ENCODE measurements at places on chromosomes 7 and 10.

GRCh38 chr10:5033061-5033778, 29.6 kb upstream of the AKR1C2 start:
- peak; percentile 88 for DNase-seq

DNA sequence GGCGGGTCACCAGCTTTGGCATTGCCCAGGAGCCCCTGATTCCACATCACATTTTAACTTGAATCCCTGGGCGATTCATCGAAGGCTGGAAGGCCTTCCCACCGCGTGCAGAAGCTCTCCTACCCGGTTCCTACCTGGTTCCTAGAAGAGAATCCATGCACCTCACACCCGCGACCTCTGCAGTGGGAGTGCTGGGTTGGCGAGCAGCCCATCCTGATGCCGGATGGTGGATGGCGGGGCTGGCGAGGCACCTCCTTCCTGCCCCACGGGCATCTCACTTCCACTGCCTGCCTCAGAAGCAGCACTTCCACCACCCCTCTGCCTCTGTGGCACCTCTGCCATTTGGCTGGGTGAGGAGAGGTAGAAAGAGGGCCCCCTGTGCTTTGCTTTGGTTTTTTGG, 32.0 kb downstream of the NUB1 start:
- no peak for DNase-seq

GRCh38 chr7:57370066-57370738, 79.8 kb upstream of the ZNF716 start:
- DNase-seq, result no peak

DNA sequence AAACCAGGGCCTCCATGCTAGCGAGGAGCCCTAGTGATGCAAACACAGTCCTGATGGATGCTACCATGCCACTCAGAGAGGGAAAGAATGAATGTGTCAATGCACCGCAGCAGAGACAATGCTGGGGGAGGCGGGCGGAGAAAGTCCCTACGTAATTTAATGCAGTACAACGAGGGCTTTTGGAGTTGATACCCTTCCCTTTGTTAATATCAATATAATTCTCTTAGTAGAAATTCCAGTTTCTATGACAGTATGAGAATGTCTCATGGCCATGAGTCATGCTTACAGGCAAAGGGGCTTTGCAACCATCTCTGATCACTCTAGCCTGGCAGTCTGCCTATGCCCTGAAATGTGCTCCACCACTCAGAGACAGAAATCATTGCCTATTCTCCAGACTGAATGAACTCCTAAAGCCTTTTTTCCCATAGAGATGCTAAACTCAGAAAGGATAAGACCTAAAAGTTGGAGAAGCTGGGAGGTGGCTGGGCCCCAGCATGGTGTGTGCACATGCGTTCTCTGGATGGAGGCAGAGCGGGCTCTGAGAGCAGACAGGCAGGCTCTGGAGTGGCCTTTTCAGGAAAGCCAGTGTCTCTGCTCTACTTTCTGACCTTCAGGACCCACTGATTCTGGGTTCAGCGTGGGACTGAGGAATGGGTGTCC, 20.3 kb upstream of the GIMAP2 start:
- DNase-seq, result no peak

DNA sequence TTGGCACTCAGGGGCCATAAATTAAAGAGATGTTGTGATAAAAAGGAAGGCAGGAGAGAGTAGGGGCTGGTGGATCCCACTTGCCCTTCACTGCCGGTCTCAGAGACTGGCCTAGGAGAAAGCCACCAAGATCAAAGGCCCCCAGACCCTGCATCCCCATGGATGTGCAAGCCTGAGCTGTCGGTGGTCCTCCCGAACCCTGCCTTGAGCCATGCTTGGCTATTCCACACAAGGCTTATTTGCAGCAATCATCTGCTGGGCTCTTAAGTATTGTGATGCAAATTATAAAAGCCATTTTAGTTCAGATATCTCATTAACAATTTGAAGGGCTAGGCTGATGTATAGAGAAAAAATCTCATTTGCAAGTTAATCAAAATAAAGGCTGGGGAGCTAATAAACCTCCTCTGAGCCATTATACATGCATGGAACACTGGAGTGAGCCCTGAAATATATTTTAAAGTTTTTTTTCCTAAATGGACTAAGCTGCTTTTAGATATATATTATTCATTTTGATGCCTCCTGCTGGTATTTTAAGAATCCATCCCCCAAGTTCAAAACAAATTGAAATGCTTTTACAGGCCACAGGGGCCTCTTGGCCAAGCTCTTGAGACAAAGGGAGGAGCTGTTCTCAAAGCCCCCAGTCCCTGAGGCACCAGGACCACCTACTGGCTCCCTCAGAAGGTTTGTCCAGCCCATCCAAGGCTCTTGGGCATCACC, 28.1 kb downstream of the OAT start:
- no peak for DNase-seq

DNA sequence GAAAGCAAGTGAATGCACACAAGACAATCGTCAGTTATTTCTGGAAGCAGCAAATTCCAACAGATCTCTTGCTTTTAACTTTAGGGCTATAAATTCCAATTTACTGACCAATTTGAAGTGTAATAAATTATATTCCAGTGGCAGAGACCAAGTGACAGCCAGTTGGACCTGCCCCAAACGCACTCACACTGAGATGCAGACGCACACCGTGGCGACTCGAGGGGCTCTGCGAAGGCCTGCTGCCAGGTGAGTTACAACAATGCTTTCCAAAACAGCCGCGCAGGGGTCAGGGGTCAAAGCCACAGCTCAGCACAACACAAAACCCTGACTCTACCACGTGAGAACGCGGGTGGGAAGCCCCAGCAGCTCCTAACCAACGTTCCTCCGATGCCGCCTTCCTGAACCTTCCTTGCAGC, 97.4 kb downstream of the ZRANB1 start:
- DNase-seq, result no peak

DNA sequence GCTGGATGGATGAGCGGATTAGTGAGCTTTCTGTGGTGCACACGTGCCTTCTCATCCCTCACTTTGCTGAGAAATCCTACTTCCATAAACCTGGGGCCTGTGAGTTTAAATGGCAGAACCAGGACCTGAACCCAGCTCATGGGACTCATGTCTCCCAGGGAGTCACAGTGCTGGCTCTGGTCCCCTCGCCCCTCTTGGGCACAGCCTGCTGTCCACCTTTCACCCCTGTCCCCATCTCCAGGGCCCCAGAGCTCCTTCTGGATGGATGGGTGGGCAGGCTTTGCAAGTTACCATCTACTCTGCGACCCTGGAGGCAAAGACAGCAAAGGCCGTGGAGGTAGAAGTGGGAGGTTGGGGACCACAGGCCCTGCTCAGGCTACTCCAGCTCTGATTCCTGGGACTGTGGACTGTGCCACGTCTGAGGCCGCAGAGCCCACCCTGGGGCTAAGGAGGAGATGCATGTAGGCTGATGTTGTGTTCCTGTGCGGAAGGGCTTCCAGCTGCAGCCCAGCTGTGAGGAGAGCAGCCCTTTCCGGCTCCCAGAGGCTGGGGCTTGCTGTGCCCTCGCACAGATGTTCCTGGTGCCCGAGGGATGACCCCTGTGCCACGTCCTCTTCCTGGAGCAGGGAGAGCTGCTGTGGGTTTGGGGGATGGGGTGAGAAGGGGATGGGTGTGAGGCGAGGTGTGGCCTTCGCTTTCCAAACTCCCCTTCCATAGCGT, 40.3 kb downstream of the PRF1 start:
- DNase-seq, result no peak

GRCh38 chr7:1210979-1211608, 21.6 kb upstream of the UNCX start:
- no peak for DNase-seq

GRCh38 chr10:124640538-124641231, 103.5 kb downstream of the FAM53B start:
- DNase-seq, result no peak

GRCh38 chr10:8416760-8417159, 362.3 kb downstream of the GATA3 start:
- DNase-seq, result no peak

DNA sequence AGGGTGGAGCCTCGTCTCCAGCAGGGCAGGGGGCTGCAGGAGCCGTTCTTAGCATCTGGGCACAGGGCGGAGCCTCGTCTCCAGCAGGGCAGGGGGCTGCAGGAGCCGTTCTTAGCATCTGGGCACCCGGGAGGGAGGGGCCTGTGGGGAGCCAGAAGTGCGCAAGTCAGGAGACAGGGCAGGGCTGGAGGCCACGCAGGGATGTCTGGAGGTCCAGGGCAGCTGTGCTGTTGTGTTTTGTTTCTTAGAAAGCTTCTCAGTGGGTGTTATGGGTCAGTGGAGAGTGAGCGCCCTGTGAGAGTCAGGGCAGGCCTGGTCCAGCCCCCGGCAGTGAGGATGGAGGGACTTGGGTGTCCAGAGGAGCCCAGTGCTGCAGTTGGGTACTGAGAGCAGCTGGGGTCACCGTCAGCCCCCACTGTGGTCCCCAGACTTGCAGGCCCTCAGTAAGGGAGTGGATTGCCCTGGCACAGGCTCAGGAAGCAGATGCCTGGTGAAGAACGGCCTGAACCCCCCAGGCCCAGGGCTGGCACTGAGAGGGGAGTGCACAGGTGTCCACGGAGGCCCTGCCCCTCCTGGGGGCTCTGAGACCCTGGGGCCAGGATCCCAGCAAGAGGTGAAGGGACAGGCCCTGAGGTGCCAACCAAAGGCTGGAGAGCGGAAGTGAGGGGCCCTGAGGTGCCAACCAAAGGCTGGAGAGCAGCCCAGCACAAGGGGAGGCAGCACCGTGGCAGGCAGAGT, 29.8 kb downstream of the FAM20C start:
- DNase-seq, result no peak

GRCh38 chr7:90797596-90797995, 201.5 kb downstream of the CDK14 start:
- DNase-seq, result peak; percentile 33

GRCh38 chr7:134527979-134528371, 608 bp downstream of the AKR1B10 start:
- DNase-seq, result peak; percentile 63

- DNase-seq, result peak; percentile 83
These were observed 24.0 kb upstream of the EIF5AL1 start for GRCh38 chr10:79488336-79488735.

DNA sequence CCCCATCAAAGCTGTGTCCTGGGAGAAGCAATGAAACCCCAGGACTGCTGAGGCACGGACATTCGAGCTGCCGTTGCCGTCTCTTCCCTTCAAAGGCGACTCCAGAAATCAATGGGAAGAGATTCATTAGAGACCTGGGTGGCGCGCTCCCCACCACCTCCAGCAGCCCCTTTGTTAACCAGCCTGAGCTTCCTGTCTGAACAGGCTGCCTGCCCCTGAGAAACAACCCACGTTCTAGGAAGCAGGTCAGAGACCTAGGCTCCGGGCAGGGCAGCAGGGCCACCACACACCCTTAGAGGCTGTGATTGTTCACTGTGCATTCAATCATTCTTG, 110.9 kb upstream of the PPIF start:
- no peak for DNase-seq

- DNase-seq, result no peak
These were observed 256.9 kb upstream of the TPK1 start for GRCh38 chr7:145092766-145093165.

DNA sequence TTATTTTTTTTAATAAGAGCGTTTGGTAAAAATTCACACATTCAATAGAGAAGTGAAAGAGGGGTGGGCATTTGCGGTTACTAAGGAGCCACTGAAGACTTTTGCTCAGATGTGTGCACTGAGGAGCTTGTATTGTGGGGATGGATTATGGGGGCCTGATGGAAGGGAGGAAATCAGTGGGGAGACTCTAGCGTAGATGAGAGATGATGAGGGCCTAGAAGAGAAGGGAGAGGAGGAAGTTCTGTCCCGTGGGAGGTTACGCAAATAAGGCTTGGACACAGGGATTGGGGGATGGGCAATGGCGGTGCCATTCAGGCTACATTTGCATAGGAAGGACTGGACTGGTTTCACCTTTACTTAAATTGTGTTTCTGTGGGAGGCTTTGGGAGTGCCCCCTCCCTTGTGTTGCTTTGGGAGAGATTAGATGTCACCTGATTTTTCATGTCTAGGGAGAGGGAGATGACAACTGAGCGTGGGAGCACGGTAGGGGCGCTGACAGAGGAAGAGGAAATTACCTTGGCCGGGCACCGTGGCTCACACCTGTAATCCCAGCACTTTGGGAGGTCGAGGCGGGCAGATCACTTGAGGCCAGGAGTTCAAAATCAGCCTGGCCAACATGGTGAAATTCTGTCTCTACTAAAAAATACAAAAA, 2.2 kb upstream of the HIP1 start:
- no peak for DNase-seq

GRCh38 chr10:100803908-100804307, 58.5 kb downstream of the PAX2 start:
- DNase-seq, result no peak

- DNase-seq, result no peak
These were observed 21.0 kb upstream of the MYL7 start for GRCh38 chr7:44162179-44162578.

DNA sequence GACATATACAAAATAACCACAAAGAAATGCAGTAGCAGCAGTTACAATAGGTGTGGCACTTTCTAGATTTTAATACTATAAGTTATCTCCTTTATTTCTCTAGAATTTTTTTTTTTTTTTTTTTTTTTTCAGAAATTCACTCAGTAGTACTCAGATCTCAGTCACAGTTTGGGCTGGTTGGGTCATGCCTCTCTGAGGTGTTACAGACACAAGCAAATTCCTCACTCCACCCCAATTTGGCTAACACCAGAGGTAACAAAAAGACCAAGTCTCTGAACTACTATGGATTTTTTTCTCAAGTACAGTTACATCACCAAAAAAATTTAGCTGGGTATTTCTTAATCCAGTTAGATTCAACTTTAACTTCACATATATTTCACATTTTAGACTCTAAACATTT, 985.1 kb upstream of the LRRN3 start:
- peak; percentile 77 for DNase-seq

GRCh38 chr7:46007990-46008643, 87.0 kb upstream of the IGFBP3 start:
- DNase-seq, result no peak

GRCh38 chr7:147570390-147570789, 1020.2 kb upstream of the C7orf33 start:
- DNase-seq, result peak; percentile 85

GRCh38 chr10:11177381-11177780, 159.7 kb downstream of the CELF2 start:
- DNase-seq, result no peak

GRCh38 chr10:84634636-84635035, 306.2 kb downstream of the CCSER2 start:
- DNase-seq, result peak; percentile 74

DNA sequence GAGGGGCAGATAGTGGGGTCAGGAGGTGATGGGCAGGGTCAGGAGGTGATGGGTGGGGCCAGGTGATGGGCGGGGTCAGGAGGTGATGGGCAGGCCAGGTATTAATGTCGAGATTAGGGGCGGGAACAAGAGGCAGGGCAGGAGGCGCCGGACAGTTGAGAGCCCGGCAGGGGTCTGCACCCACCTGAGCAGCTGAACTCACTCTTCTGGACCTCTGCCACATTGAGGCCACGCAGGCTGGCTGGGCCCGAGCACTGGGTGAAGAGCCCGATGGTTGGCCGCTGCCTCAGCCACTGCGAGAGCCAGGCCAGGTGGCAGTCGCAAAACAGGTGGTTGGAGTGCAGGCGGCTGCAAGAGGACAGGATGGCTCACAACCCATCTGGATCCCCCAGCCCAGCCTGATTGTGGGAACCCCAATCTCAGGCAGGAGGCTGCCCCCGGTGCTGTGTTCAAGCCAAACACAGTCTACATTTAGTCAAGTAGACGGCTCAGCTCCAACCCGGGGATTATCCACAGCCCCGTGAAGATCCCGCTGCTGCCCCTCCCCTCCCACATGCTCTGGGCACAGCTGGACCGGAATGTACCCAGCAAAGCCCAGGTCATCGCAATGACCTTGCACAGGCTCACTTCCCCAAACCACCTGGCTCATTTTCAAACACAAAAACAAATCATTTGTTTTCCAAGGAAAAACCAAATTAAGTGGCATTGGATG, 122.3 kb downstream of the SLIT1 start:
- DNase-seq, result no peak
